D341Med (cell line): ENCODE measurements at places on chromosomes 3 and 15.

- DNase-seq, result no peak
These were observed 44.6 kb downstream of the HDGFL3 start for GRCh38 chr15:83163032-83163431.

- no peak for DNase-seq
These were observed 11.7 kb downstream of the CTXND1 start for GRCh38 chr15:80240276-80240675.

DNA sequence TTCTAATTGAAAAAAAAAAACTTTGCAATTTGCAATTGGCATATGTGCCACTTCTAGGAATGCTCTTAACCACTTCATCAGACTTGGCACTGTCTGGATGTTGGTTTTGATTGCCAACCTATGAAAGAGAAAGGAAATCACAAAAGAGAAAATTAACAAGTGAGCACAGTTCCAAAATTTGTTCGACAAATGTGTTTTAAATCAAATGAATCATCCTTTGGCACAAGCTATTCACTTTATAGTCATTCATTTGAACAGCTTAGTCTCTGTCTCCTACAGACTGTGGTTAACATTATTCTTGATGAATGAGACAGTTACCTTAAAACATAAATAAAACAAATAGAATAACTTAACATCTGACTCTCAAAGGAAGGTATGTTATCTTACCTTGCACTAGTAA lies 265.0 kb downstream of the EPHA3 start:
- no peak for DNase-seq

- DNase-seq, result no peak
These were observed 10.3 kb downstream of the PDZRN3 start for GRCh38 chr3:73614419-73614818.

DNA sequence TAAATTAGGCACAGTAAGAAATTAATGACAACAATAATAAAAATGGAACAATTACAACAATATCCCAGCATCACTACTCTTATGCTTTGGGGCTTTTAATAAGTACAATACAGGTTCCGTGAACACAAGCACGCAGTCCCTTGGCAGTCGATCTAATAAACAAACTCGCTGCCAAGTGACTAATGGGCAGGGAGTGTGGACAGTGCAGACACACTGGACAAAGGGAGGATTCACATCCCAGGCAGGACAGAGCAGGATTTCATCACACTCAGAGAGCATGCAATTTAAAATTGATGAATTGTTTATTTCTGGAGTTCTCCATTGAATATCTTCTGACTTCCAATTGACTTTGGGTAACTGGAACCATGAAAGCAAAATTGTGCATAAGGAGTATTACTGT lies 524.1 kb upstream of the CFAP20DC start:
- no peak for DNase-seq

- no peak for DNase-seq
These were observed 33.2 kb downstream of the IFT122 start for GRCh38 chr3:129473067-129473768.

GRCh38 chr3:138338244-138338643 lies 8.6 kb upstream of the NME9 start:
- DNase-seq, result no peak

DNA sequence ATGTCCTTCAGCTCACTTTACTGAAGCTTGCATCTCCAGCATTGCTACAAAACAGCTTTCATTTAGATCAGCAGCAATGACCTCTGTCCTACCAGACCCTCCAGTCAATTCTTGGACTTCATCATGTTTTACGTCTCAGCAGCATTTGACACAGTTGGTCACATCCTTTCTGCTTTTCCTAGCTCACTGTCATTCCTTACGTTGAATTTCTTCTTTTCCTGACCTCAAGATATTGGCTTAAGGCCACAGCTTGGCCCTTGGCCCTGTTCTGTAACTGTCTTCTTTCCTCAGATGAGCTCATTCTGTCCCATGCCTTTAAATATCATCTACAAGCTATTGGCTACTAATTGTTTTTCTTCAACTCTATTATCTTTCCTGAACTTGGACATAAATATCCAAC lies 576.2 kb upstream of the KCNMB2 start:
- DNase-seq, result no peak

GRCh38 chr3:51904034-51904823 lies 1.1 kb upstream of the IQCF1 start:
- DNase-seq, result no peak

DNA sequence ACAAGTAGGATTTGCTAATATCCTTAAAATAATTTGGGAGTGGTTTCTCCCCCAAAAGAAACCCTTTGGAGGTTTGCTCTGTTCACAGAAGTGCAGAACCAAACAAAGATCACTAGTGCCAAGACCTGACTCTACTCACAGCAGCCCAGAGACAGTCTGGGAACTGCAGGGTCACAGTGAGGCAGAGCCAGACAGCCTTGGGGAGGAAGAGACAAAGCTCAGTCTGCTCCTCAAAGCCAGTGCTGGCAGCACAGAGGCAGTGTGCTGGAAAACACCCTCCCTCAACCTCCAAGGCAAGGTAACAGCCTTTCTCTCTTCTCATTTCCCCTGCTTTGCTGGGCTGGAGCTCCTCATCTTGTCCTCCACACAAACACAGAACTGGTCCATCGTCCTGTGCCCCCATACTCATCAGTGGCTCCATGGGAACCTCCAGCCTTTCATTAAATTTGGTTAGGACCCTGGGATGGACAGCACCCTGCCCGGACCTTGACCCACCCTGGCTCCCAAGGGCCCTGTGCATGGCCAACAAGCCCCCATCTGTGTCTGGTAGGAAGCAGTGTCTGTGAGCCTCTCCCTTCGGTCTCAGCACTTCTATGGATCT lies 12.6 kb downstream of the RAB6B start:
- DNase-seq, result no peak

DNA sequence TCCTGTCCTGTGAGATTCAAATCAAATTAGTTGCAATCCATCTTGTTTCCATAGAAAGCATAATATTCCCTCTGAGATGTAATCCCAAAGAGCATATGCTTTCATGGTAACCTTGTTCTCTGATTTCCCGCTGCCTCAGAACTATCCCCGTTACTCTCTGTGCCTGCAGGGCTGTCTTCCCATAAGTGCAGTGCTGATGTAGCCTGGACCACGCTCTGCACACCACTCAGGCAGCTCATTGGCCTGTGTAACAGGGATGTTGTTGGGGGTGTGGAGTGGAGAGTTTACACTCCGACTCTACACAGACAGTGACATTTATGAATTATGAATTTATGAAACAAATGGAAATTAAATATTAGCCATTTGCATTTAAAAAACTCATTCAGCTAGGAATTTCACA lies 33.6 kb upstream of the CNTN3 start:
- DNase-seq, result no peak

GRCh38 chr3:16768014-16768413 lies 116.7 kb upstream of the PLCL2 start:
- DNase-seq, result no peak

GRCh38 chr3:65173841-65174240 lies 486.0 kb upstream of the ADAMTS9 start:
- no peak for DNase-seq

- peak; percentile 73 for DNase-seq
These were observed 29.9 kb downstream of the MBNL1 start for GRCh38 chr3:152298393-152299248.

DNA sequence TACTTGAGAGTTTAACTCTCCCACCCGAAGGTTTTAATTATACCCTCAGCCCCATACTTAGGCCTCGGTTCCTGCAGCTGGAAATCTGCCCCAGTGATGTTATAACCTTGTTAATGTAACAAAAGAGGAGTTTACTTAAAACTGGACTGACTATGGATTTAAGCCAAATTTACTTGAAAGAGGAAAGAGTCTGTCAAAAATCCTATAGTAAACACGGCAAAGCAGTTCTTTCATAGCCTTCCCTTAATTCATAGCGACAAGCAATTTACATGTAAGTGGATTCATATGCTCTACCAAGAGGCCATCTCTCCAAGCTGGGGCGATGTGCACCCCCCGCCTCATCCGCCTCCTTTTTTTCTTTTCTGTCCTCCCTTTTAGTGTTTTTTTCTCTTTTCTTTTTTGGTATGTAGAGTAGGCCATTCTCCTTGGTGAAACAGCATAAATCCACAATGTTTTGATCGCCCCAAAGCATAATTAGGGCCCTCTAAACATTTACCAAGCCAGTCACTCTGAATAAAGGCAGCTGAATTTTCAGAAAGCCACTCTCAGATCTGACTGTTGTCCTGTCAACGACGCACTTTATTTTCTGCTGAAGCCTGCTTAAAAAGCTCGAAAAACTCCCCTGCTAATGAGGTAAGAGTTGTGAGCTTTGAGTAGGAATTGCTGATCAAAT lies 373.1 kb upstream of the WNT5A start:
- DNase-seq, result no peak

DNA sequence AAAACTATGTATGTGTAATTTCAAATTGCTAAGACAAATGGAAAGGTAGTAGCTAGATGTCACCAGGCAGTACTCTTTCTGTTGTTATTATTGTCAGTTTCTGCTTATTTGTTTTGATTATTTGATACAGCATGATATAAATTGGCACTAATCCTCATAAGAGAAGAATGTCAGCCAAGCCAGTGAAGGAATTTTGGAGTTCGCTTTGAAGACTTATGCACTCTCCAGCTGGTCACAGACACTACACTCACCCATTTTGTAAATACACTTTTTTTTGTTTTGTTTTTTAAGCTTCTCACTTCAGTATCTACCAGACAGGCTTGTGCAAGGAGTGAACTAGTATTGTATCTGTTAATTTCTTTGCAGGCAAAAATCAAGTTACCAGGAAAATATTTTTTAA lies 180.2 kb upstream of the TTC14 start:
- no peak for DNase-seq

DNA sequence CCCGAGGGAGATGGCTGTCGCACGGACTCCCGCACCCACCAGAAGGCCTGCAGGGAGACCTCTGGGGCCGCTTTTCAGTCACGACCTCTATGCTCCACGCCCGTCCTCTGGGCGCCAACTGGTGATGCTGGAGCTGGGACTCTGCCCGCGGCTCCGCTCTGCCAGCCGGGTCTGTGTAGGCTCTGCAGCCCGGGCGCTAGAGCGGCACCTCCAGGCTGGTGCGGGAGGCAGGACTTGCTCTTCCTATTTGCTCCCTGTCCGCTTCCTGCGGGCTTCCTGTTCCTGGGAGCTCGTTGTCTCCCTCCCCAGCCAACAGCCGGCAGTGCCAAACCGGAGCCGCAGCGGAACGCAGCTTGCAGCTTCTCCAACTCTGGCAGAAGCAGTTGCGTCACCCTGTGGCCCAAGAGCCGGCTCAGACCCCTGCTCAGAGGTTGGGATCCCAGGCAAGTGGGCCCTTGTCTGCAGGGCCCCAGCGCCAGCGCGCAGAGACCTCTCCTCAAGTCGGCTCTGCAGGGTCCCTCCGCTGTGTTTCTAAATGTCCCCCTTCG lies 285.9 kb downstream of the XXYLT1 start:
- no peak for DNase-seq

DNA sequence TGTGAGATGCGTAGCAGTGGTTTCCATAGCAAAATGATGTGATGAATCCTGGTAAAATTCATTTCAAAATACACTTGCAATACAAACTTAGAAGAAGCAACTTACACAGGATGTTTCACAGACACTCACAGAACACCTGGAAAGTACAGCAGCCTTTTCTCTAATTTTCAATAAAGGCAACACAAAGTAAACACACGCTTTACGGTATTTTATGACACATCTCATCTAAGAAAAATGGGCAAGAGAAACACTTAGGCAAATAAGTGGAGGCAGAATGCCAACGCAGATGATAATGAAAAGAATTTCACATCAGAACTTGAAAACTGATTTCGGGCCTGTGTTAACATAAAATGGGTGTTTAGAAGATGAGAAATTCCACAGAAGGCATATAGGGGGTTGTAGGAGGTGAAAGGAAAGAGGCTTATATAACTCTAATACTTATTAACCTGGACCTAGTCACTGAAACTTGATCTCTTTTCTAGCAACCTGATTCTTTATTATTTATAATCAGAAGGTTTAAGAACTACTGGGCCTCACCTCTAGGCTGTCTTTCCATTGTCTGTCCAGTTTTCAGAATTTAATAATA lies 25.6 kb upstream of the MAP3K13 start:
- DNase-seq, result no peak

- no peak for DNase-seq
These were observed 291.7 kb downstream of the SUCLG2 start for GRCh38 chr3:67362686-67363085.

DNA sequence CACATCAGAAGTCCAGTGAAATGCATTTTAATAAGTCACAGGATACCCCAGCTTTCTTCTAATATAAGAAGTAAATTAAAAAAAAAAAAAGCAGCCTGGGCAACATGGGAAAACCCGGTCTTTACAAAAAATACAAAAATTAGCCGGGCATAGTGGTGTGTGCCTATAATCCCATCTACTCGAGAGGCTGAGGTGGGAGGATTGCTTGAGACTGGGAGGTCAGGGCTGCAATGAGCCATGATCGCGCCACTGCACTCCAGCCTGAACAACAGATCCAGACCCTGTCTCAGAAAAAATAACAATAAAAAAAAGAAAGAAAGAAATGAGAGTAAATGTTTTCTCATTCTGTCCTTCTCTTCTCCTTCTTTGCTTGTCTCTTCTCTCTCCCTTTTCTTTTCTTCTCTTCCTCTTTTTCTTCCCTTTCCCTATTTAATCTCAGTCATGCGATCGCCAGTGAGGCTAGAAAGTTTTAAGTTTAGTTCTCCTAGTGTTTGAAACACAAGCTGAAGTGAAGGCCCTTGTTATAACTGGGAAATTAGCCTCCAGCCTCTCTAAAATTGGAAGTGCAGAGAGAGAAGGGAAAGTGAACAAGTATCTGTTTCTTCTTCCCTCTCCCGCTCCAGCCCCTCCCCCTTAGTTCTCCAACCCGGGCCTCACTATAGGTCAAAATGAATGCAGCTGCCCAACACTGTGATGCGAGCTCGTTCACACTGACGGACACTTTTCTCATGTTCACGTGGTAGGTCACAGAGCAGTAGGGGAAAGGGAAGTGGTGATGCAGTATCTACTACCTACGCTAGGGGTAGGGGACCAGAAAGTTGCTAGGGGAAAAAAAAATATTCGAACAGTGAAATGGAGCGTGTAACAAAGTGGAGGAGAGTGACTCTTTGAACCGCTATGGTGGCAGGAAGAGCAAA lies 23.5 kb upstream of the TSC22D2 start:
- DNase-seq, result no peak

- DNase-seq, result no peak
These were observed 353.3 kb downstream of the LPP start for GRCh38 chr3:188507244-188507720.

GRCh38 chr3:139585820-139586219 lies 46.3 kb upstream of the RBP1 start:
- no peak for DNase-seq

- DNase-seq, result no peak
These were observed 82.4 kb downstream of the RTP4 start for GRCh38 chr3:187450431-187451190.

DNA sequence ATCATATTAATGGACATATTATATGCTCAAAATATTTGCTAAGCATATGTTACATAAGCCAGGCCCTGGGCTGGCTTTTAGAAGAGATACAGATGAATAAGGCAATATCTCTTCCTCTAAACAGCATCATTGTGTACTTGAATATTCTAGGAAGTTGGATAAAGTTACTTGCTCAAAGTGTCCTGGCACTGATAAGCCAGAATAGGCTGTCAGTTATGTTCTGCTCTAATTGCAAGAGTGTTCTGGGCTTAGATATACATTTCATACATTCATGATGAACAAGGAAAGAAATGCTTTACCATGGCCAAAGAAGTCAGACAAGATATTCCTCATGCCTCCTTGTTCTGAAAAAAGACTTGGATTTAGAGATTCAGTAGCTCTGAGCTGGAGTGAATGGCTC lies 40.7 kb downstream of the KBTBD12 start:
- no peak for DNase-seq
